ENCODE measurements at places on chromosomes 13 and 19. TPM values are rescaled to one million over a fixed set of nuclear protein-coding genes. Genes with fewer than 3 reads are reported as not detected.

The SHKBP1 gene
- 41.3 TPM for total RNA-seq

The FCHO1 gene
- total RNA-seq, result 38.7 TPM

The LIM2 gene
- total RNA-seq, result not detected

The NEK5 gene
- total RNA-seq, result not detected

The PSG6 gene
- not detected for total RNA-seq

GRCh38 chr13:47672245-47673008 is 328.6 kb downstream of the SUCLA2 start:
- no peak for DNase-seq

DNA sequence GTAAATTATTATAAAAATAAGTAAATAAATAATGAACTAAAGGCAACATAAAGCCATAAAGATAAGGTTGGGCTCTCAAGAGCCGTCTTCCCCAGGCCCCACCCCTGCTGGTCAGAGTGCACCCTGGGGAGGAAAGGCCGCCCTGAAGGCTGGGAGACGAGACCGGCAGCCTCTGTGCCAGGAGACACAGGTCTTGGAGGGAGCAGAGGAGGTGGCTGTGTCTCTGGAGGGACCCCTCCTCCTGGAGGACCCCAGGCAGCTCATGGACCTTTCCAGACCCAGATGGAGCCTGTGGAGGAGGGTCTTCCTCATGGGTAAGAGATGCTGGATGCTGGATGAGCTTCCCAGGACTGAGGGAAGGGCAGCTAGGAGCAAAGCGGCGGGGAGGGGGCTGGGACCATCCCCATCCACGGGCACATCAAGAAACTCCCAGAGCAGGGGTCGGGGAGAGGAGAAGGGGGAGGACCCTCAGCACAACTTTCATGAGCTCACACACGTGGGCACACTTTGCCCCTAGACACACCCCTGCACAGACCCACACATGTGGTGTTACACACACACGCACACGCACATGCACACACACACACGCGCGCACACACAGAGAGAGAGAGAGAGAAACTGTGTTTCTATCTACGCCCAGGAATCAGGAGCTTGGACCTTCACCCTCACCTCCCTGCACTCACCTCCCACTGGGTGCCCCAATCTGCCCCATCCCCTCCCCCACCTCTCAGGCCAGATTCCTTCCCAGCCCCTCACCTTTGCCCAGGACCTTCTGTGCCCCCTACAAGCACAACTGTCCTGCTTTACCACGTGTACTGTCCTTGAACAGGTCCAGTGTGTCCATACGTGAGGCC is at the start of gene CEACAM18:
Gene CEACAM18, plus strand, starts transcription at position 159 of the 854 bp plus-strand sequence.
- DNase-seq, result no peak

- no peak for DNase-seq
These were observed 89.5 kb downstream of the MAP4K1 start for GRCh38 chr19:38528213-38528755.

GRCh38 chr13:49694446-49694845 is 3.2 kb upstream of the EBPL start:
- DNase-seq, result no peak

DNA sequence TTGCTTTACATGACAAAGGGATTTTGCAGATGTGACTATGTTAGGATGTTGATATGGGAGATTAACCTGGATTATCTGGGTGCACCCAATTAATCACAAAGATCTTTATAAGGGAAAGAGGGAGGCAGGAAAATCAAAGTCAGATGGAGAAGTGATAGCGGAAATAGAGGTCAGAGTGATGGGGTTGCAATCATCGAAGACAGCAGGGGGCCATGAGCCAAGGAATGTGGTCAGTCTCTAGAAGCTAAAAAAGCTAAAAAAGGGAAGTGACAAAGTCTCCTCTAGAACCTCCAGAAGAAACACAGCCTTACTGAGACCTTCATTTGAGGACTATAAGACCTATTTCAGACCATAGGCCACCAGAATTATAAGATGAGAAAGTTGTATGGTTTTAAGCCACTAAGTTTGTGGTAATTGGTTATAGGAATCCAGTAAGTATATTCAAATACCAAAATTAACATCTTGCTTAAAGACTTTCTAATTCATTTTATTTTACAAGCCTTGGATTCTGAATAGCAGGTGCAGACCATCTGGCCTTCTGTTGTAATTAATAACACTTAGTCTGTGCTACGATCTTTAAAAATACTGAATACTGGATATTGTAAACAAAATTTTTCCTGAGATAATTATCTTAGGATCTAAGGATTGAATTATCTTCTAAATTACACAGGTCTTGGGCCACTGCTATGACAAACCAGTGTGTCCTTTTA is 493.4 kb upstream of the PCDH20 start:
- no peak for DNase-seq

DNA sequence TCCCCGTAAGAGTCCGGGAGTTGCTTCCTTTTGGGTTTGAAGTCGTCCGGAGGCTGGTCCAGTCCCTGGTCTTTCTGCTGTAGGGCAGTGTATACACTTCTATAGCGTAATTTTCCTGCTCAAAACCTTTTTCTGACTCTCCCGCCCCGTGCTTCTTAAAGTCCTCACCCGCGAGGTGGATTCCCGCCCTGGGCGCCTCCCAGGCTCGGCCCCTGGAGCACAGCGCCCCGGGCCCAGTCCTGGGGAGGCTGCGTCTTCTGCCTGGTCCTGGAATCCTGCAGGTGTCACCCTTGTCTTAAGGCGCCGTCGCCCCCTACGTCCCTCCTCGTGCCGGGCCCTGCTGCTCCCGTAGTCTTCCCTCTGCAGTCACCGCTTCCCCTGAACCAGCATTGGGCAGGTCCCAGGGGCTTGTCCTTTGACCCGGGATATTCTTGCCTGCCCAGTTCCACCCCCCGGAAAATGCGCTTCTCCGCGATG is 34.4 kb upstream of the ZNF808 start:
- DNase-seq, result no peak

DNA sequence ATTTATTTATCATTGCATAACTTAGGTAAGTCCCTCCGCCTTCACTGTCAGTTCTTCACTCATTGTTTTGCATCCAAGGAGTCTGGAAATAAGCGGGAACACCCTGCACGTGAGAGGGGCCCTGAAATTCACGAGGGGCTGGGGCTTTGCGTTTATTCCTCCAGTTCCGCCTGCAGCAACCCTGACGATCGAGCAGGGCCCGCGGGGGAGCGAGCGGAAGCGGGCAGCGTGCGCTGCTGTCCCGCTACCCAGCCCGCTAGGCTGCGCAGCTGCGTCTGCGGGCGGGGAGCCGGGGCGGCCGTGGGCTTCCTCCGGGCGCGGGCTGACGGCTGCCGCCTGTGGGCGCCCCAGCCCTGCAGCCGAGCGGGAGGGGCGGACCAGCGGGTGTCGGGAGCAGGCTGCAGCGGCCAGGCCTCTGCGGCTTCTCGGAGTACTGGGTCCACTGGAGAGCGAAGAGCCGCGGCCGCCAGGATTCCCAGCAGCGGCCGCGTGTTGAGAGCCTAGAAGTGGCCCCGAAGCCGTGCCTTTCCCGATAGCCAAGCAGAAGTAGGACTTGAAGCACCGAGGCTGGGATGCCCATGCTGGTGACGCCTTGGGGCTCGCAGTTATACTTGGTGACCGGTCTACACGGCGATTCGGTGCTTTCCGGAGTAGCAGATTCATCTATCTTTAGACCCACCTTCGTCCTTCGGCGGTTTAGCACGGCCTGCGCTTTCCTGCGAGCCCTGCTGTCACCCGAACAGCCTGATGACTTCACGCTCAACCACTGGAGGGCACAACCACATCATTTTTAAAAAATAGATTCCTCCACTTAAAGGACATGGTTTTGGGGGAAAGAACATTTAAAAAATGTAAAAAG is 32.9 kb upstream of the SACS start:
- peak; percentile 89 for DNase-seq

DNA sequence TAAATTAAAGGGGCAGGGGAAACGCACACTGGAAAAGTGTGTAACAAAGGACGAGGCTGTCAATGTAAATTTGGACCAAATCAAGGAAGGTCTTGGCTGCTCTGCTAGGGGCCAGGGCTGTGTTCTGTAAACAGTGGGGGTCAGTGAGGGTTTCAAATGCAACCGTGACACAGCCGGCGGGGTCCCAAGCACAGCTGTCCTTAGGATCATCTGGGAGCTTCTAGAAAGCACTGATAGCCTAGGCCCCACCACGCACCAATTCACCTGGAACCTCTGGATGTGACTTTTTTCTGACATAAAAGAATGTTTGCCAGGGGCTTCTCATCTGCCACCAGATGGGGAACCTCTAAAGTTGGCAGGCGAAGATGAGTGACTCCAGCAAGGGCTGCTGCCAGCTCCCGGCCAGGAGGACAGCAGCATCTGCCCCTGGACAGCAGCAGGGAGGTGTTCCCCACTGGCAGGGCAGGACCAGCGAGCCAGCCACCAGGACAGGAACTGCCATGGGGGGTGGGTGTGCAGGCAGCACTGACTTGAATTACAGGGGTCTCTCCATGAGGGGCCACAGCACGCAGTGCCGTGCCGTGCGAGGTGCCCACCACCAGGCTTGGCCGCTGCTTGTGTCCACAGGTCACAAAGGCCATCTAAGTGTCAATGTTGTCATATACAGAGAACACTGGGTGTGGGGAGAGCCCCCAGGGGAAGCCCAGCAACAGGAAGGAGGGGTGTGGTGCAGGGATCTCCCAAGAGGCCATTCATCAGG is 87.5 kb downstream of the SOX1 start:
- no peak for DNase-seq

GRCh38 chr13:112771139-112771876 is 81.5 kb downstream of the ATP11A start:
- no peak for DNase-seq

- DNase-seq, result no peak
These were observed 9.8 kb upstream of the MICU2 start for GRCh38 chr13:21613791-21614190.

- no peak for DNase-seq
These were observed 124.9 kb upstream of the CSNK1A1L start for GRCh38 chr13:37230346-37230745.

- DNase-seq, result no peak
These were observed 934.3 kb downstream of the DIAPH3 start for GRCh38 chr13:59229401-59229800.

- no peak for DNase-seq
These were observed 26.0 kb downstream of the IRS2 start for GRCh38 chr13:109760402-109760801.

GRCh38 chr13:110555601-110556223 is 5.8 kb downstream of the RAB20 start:
- no peak for DNase-seq

GRCh38 chr13:25910991-25911419 is 140.8 kb downstream of the SHISA2 start:
- no peak for DNase-seq

DNA sequence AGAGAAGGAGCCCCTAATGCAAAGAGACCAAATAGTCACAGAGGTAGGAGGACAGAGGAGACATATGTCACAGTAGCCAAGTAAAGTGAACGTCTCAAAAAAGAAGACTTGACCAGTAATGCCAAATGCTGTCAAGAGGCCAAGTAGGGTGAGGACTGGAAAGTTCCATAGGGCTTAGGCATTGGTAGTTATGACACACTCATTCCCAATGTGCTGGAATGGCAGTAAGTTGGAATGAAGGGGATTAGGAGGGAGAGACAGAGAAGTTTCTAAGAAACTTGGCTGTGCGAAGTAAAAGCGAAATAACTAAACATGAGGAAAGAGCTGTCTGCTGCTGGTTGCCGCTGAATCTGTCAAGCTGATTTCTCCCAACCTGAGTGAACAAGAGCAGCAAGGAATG is 14.9 kb upstream of the FRY start:
- DNase-seq, result no peak

DNA sequence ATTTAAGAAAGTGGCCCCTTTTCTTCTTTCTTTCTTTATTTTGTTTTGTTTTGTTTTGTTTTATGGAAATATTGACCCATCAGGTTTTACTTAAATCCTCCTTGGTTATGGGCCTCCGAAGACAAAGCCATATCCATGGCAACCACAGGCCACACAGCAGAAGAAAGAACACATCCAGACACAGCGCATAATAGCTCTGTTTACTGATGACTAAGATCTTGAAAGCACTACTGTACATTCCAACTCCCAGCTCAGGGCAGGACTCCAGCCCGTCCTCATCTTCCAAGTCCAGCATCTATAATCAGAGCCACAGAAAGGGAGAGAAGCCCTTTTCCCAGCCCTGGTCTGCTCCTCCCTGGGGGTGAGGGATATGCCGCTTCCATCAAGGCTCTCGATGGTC is 84.3 kb downstream of the NUFIP1 start:
- DNase-seq, result peak; percentile 90

- DNase-seq, result no peak
These were observed 81.6 kb upstream of the CSNK1A1L start for GRCh38 chr13:37187105-37187504.

DNA sequence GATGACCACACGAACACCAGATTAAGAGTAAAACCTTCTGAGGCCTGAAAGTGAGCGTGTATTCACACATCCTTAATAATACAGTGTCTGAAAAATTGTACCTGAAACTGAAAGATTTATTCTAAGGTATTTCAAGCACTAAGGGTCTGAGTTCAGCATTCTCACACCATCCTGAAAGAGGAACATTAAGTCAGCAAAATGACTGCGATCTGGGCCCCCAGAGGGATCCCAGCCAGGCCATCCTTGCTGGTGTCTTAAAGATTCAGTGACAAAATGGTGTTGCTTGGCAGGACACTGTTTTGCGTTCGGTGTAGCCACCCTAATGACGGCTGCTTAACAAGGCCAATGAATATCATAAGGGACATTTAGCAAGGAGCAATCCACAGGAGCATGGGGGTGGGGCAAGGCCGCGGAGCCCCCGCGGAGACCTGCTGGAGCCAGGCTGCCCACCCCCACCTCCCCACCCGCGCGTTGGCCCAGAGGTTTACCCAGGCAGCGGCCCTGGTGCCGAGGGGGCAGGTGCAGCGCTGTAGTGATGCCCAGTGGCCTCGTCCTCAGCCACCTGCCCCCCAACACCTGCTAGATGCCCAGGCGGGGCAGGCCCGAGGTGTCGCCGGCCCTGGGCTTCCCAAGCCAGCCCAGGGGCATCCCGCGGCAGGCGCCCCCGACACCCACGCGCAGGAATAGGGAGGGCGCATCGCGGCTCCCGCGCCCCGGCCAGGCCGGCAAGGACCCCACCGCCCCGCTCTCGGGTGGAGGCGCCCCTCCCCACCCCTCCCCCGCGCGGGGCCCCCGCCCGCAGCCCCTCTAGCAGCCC is 742 bp downstream of the NALCN start:
- DNase-seq, result no peak

GRCh38 chr19:36142046-36142445 is 2.2 kb downstream of the CAPNS1 start:
- DNase-seq, result no peak

DNA sequence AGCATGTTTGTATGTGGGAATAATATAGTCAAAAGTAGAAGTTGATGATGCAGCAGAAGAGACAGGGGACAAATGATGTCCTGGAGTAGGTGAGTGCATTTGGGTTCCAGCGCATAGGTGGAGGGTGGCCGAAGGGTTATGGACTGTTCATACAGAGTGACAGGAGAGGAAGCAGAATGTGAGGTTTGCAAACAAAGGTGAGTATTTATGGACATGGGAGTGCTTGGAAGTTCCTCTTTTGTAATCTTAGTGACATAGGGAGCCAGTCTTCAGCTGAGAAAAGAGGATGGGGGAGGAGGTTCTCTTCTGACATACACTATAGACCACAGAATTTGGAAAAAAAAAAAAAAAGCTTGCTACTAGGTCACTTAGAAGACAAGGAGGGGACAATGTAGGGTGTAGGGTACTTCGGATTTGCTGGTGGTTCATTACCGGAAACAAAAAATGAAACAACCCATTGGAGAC is 331.6 kb downstream of the DLEU7 start:
- no peak for DNase-seq

- DNase-seq, result no peak
These were observed 157.9 kb downstream of the RNF17 start for GRCh38 chr13:24921881-24922280.

- DNase-seq, result no peak
These were observed 459.2 kb downstream of the MYO16 start for GRCh38 chr13:109088624-109088917.

- no peak for DNase-seq
These were observed 1.2 kb downstream of the TICAM1 start for GRCh38 chr19:4830332-4830731.

Data from lower leg skin (tissue), 4 donors.